Smooth muscle cell of trachea (primary cell): ENCODE measurements at places on chromosomes 3 and 15. TPM values are rescaled to one million over a fixed set of nuclear protein-coding genes. Genes with fewer than 3 reads are reported as not detected.

Gene KCNH8
- not detected in 2 replicates for total RNA-seq

Gene CAV3
- total RNA-seq = not detected in 2 replicates

Gene ULK4
- 15.1 and 23.6 TPM in 2 replicates for total RNA-seq

Gene MEIS2
- total RNA-seq = 51.1 and 60.0 TPM in 2 replicates

Gene ADAMTS9
- 0.66 and 1.5 TPM in 2 replicates for total RNA-seq

Gene HDAC11
- 14.4 and 28.4 TPM in 2 replicates for total RNA-seq

Gene LTK
- 0.17 and 0.58 TPM in 2 replicates for total RNA-seq

Gene TRIM42
- total RNA-seq = not detected in 2 replicates

Gene MKRN2OS
- total RNA-seq = 0.33 TPM in 1 of 2 replicates, not detected in the other

Gene ACVR2B
- 1.8 and 2.0 TPM in 2 replicates for total RNA-seq

Gene CCR5
- total RNA-seq = under 0.01 TPM in 2 replicates

Gene SAMD7
- not detected in 2 replicates for total RNA-seq

Gene AGBL1
- not detected in 2 replicates for total RNA-seq

Gene SGO1
- 0.17 and 9.9 TPM in 2 replicates for total RNA-seq

Gene CEP63
- total RNA-seq = 15.4 and 19.2 TPM in 2 replicates

Gene GTF2A2
- total RNA-seq = 23.7 and 39.4 TPM in 2 replicates

Gene TP63
- total RNA-seq = under 0.01 and 0.15 TPM in 2 replicates

Gene C3orf52
- total RNA-seq = 1.5 and 1.8 TPM in 2 replicates

Gene TMCO5A
- not detected in 2 replicates for total RNA-seq

Gene AMOTL2
- total RNA-seq = 42.2 and 77.1 TPM in 2 replicates

Gene SCG3
- total RNA-seq = not detected in 2 replicates

Gene BUB1B
- total RNA-seq = 1.8 and 33.3 TPM in 2 replicates

Gene DZIP1L
- 26.3 and 34.2 TPM in 2 replicates for total RNA-seq

Gene LYSMD2
- total RNA-seq = 3.6 and 6.6 TPM in 2 replicates

Gene TTLL13
- total RNA-seq = not detected in 2 replicates

Gene GOLGA8T
- not detected in 2 replicates for total RNA-seq
